Mammary epithelial cell (primary cell): ENCODE measurements at places on chromosomes 11 and 22. TPM values are rescaled to one million over a fixed set of nuclear protein-coding genes. Genes with fewer than 3 reads are reported as not detected.
A peak's percentile ranks its signal among the peaks of the same experiment; 100 is the strongest.

GRCh38 chr11:109644152-109644551 is 222.2 kb downstream of the C11orf87 start:
- no peak for DNase-seq

GRCh38 chr11:3056296-3057068 is 741 bp downstream of the CARS1 start:
- DNase-seq, result peak; percentile 16

EXPH5 gene
- polyA plus RNA-seq, result 2.8 TPM

KRTAP5-9 gene
- 0.06 TPM for polyA plus RNA-seq

DNA sequence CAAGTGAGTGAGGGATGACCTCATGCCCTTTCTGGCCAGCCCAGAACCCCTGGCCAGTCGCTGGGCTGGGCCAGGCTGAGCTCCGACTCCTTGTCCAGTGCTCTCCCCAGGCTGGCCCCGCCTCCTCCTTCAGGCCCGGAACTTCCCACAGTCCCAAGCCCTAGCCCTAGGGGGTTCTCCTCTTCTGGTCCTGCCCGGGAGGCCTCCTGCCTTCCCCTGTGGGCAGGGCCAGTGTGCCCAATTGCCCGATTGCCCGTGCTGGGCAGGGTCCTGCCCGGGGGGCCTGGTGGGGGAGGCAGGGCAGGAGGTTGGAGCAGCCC is 4.2 kb downstream of the TCIRG1 start:
- DNase-seq, result no peak

ROBO3 gene
- 68.7 TPM for polyA plus RNA-seq

GRCh38 chr22:41479671-41480396 is 10.9 kb downstream of the ACO2 start:
- DNase-seq, result no peak

MB gene
- not detected for polyA plus RNA-seq

GRCh38 chr22:47200273-47201051 is 438.0 kb downstream of the TBC1D22A start:
- no peak for DNase-seq

GRCh38 chr11:12682737-12683500 is 8.7 kb downstream of the TEAD1 start:
- DNase-seq, result no peak

WBP2NL gene
- polyA plus RNA-seq, result not detected

GRCh38 chr11:109853156-109853776 is 239.9 kb upstream of the ZC3H12C start:
- DNase-seq, result peak; percentile 63

LRFN4 gene
- polyA plus RNA-seq, result 11.3 TPM

GRCh38 chr11:66862559-66863037 is 5.7 kb downstream of the LRFN4 start:
- DNase-seq, result no peak

- no peak for DNase-seq
Measured at GRCh38 chr11:119974051-119974450, 163.9 kb downstream of the TRIM29 start.

- no peak for DNase-seq
Measured at GRCh38 chr22:25364281-25364680, 144.8 kb downstream of the CRYBB2 start.

- no peak for DNase-seq
Measured at GRCh38 chr11:35308157-35308556, 111.2 kb downstream of the SLC1A2 start.

DNA sequence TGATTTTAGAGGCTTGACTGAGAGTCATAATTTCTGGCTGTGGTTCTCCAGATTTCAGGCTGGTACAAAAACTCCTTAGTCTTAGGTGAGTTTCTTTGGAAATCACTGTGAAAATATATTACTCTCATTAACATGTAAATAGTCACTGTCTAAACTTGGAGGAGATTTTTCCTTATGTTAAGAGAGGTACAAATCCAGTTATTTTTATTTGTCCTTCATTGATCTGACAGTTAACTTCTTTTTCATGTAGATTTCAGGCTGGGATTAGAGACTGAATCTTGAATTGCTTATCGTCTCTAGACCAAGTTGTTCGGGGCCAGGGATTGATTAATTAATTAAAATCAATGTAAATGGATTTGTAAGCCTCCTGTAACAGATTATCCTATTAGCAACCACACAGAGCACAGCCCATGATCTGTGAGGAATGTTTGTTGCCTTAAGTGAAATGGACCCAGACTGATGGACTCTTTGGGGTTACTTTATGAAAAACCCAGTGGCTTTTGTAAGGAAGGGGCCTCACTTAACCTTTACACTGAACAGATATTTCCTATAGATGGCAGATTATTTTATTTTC is 21.1 kb downstream of the TEAD1 start:
- DNase-seq, result no peak

MRGPRE gene
- polyA plus RNA-seq, result not detected

GRCh38 chr11:78149646-78150045 is 10.2 kb upstream of the ALG8 start:
- DNase-seq, result peak; percentile 48

OR10A2 gene
- not detected for polyA plus RNA-seq

DNA sequence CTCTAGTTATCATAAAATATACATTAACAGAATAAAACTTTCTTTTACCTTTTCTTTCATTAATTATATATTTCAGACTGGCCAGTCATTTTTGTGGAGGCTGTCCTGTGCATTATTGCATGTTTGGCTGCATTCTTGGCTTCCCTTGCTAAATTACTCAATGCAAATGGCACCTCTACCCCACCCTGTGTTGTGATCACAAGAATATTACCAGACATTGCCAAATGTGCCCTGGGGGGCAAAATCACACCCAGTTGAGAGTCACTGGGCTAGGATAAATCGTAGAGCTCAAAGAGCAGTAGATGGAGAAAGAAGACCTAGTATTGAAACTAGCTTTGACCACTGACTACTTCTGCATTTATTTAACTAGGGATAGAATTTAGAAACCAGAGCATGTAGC is 1257.8 kb upstream of the TENM4 start:
- peak; percentile 47 for DNase-seq

- DNase-seq, result peak; percentile 26
Measured at GRCh38 chr11:126257764-126258163, 10.9 kb downstream of the SRPRA start.

DNA sequence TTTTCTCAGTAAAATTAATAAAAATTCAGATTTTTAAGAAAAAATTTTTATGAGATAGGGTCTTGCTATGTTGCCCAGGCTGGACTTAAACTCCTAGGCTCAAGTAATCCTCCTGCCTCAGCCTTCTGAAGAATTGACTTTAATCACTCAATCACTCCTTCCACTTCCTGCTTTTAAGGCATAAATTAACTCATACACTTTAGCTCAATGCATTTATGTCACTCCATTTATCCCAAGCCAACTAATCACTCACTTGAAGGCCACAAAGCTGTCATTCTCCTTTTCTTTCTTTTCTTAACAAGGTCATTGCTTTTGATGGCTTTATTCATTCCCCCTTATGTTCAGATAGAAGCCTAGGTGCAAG is 877 bp downstream of the ALG9 start:
- DNase-seq, result no peak

FLRT1 gene
- polyA plus RNA-seq, result 0.02 TPM

GRCh38 chr22:22392131-22392530 is 116.4 kb downstream of the ZNF280B start:
- DNase-seq, result no peak

GRCh38 chr11:32297611-32298011 is 137.7 kb downstream of the WT1 start:
- DNase-seq, result peak; percentile 47

DNA sequence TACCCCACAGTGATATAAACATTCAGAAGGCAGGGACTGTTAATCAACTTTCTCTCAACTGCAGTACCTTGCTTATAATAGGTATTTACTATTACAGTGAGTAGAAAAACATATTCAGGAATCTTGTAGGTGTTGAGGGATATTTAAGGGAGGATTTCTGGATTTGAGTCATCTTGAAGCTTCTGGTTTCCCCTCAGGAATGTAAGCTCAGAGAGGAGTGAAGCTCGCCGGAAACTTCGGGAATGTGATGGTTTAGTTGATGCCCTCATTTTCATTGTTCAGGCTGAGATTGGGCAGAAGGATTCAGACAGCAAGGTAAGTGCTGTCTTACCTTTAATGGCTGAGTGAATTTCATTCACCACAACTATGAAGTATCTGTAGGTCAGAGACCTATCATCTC is 42.9 kb downstream of the CTNND1 start:
- no peak for DNase-seq

- DNase-seq, result no peak
Measured at GRCh38 chr11:129119036-129119435, 73.1 kb downstream of the ARHGAP32 start.

- no peak for DNase-seq
Measured at GRCh38 chr22:16956290-16956689, 51.7 kb downstream of the GAB4 start.

DNA sequence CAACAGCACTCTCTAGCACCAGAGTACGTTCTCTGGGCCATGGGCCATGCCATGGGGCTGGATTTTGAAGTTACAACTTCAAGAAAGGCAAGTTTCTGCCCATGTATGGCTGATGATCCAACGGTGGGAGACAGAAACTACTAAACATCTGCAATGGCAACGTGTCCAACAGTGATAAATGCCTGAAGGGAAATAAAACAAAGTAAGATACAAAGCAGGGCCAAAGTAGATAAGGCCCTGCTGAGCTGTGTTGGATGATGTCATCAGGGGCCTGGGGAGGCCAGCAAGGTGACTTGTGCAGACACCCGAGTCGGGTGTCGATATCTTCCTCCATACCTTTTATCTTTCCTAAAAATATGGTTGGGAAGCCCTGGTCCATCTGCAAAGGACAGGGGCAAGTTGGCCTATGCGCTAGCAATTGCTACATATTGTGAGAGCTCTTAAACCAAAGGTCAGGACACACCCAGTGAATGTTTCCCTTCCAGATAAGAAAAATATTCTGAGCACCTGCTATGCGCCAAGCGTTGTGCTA is 487.2 kb downstream of the MN1 start:
- no peak for DNase-seq

DNA sequence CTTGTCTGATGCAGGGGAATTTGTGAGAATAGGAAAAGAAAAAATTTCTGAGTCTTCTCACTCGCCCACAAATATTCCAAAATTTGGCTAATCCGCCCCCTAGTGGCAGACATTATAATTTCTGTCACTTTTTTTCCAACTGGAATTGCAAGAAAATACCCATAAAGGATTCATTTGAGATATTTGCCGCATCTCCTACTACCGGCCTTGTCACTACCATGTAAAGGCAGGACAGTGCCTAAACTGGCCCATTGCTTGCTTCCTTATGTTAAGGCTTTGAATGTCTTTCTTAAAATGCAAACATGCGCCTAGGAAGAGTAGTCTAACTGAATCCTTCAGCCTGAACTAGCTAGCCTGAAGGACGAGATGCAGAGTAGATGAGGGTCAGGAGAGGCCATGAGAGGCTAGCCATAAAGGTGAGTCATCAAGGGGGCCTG is 9.3 kb upstream of the CEP295 start:
- peak; percentile 19 for DNase-seq

- peak; percentile 77 for DNase-seq
Measured at GRCh38 chr11:2175659-2176058, 4.0 kb upstream of the TH start.

DDI1 gene
- polyA plus RNA-seq, result not detected

DNA sequence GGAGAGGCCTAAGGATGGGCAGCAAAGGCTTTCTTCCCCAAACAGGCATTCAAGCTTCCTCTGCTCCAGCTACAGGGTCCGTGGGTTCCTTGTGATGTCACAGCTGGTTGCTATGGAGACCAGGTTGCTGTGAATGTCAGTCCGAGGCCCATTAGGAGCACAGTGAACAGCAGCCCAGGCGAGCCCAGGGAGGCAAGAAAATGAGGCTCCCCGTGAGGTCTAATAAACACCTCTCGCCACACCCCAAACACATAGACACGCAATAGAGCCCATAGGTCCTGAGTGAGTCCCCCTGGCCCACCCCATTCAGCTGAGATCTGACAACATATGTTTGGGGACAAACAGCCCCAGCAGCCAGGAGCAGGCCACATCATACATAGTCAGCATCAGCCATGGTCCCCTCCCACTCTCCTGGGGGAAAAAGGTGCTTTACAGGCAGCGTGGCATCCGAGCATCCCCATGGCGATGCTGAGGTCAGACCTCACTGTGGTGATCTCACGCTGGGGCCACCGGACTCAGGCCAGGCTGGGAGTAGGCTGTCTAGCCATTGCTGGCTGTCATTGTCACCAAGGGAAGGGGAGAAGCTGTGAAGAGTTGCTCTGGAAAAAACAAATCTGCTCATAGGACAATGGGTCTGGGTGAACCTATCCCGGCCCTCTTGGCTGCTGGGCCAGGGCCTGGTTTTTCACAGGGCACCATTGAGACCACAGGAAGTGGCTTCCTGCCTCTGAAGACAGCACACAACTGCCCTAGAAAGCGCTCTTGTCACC is 23.1 kb upstream of the TP53I11 start:
- no peak for DNase-seq

XKR3 gene
- polyA plus RNA-seq, result not detected

DNA sequence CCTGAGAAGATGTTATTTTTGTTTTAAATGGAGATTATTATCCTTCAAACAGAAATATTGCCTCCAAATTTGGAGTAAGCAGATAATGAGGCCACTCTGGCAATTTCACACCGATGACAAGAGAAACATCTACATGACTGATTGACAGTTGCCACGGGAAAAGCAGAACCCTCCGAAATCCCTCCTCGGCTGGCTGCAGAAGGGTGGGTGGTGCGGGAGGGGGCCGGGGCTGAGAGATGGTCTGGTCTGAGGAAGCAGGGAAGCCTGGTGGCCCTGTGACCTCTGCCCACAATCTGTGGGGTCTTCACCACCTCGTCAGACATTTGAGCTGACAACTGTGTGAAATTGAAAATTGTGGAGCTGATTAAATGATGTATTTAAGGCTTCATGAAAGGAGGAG is 503.2 kb downstream of the MN1 start:
- no peak for DNase-seq

- no peak for DNase-seq
Measured at GRCh38 chr11:19398273-19398672, 157.5 kb upstream of the E2F8 start.

GRCh38 chr22:27218012-27218920 is 560.9 kb downstream of the MIAT start:
- no peak for DNase-seq

OR5F1 gene
- not detected for polyA plus RNA-seq
